Nephron progenitor cell (in vitro differentiated cells): ENCODE measurements at places on chromosomes 5 and 9.

DNA sequence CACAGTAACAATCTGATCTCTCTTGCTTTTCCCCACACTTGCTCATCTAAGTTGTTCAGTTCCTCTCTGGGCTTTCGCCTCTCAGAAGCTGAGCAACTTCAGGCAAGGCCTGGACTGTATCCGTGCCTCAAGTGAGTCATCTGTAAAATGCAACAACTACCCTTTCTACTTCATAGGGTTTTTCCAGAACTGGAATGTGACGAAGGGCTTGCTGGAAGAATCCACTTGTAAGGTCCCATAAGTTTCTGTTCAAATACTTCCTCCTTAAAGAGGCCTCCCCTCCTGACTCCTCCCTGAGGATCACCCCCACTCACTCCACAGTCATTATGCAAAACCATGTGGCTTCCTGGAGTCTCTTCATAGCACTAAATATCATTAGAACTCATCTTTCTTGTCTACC lies 17.5 kb upstream of the INSYN2B start:
- DNase-seq = no peak

- DNase-seq = peak; percentile 12
Observed at GRCh38 chr5:173498739-173499470, 117.5 kb downstream of the BOD1 start.

DNA sequence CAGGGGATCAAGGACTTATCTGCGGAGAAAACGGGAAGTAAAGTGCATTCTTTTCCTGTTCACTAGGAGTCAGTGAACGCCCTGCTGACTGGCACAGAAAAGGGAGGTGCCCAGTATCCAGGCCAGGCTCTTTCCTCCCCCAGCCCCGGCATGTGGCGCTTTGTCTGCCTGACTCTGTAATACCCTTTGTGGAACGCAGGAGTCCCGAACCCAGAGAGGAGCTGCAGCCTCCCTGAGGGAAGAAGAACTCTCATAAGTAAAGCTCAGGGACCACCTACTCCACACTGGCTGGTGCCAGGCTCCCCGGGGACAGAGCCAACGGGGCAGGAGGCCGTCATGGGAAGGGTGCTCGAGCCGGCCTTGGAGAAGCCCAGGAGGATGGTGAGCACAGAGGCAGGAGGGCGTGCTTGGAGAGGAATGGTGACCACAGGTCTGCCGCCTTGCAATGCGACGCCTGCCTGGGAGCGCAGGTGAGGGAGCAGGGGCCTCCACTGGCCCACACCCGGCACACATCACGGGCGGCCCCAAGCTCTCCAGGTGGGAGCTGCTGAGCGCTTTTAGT lies 31.5 kb downstream of the VAV2 start:
- no peak for DNase-seq

GRCh38 chr5:64690417-64691151 lies at the start of gene SHISAL2B:
Gene SHISAL2B, plus strand, starts transcription at chr5:64690503. Its CDS starts 121 bp downstream, at chr5:64690624.
- DNase-seq = peak; percentile 66

- DNase-seq = peak; percentile 27
Observed at GRCh38 chr5:137734962-137735554, 831 bp downstream of the KLHL3 start.

- no peak for DNase-seq
Observed at GRCh38 chr5:122267185-122267584, 44.9 kb upstream of the SNCAIP start.

DNA sequence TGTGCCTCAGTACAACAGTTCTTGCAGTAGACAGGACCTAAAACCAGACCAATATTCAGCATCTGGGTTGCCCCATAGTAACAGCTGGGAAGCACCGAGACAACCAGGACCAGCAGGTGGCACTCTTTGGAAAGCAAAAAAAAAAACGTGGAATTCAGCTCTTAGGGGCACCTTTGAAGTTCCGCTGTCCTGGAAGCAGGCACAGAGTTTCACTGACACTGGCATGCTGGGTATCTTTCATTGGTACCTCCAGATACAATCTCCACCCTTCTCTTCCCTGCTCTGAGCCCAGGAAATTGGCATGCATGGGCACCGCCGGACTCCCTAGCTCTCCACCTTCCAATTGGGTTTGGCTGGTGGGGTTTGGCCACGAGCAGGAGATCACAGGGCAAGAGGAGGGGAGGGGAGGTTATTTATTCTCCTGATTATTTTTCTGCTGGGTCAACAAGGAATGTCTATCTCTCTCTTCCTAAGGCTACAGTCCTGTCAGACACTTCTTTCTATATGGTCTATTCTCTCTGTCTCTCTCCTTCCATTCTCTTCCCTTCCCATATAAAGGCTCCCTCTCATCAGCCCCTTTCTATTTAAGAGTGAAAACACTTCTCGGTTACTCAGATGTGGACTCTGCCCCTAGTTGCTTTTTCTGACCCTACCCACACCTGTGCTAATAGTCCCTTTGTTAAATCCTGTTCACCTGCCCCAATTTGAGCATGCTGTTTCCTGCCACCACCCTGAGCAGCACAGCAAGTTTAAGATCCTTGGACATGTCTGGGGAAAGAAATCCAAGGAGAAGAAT lies 1.9 kb upstream of the IDNK start:
- DNase-seq = peak; percentile 35

- no peak for DNase-seq
Observed at GRCh38 chr5:78983601-78984438, 1.3 kb downstream of the ARSB start.

- no peak for DNase-seq
Observed at GRCh38 chr5:77748160-77748559, 28.0 kb downstream of the TBCA start.
